ENCODE measurements at places on chromosomes 1 and 21. TPM values are rescaled to one million over a fixed set of nuclear protein-coding genes. Genes with fewer than 3 reads are reported as not detected.

Gene TRABD2B
- total RNA-seq: 1.3 TPM

- H3K27me3 ChIP-seq: no peaks in the 10 kb centered on the region
- DNase-seq: no peak
Measured at GRCh38 chr1:167060141-167061072, 29.8 kb downstream of the GPA33 start.

GRCh38 chr1:230696722-230697437 is 17.0 kb downstream of the AGT start:
- no peak for DNase-seq
- no peak overlapping the region for H3K27ac ChIP-seq
- peaks cover 3% of the 10 kb centered on the region for H3K4me1 ChIP-seq
- no peaks in the 10 kb centered on the region for H3K27me3 ChIP-seq
- no peak overlapping the region for H3K4me3 ChIP-seq

- H3K27ac ChIP-seq: no peak overlapping the region
- no peak for DNase-seq
- H3K36me3 ChIP-seq: no peaks in the 10 kb centered on the region
Measured at GRCh38 chr1:22722901-22723550, 12.4 kb downstream of the EPHB2 start.

- H3K36me3 ChIP-seq: peaks cover 33% of the 10 kb centered on the region
- H3K27ac ChIP-seq: no peak overlapping the region
- no peaks in the 10 kb centered on the region for H3K27me3 ChIP-seq
- DNase-seq: no peak
- H3K4me1 ChIP-seq: no peaks in the 10 kb centered on the region
Measured at GRCh38 chr21:41410767-41411448, 15.1 kb upstream of the MX1 start.

GRCh38 chr1:183212870-183213269 is 26.8 kb downstream of the LAMC2 start:
- H3K36me3 ChIP-seq: no peaks in the 10 kb centered on the region
- no peaks in the 10 kb centered on the region for H3K4me1 ChIP-seq
- no peak for DNase-seq
- H3K27ac ChIP-seq: no peak overlapping the region
- no peak overlapping the region for H3K4me3 ChIP-seq
- no peaks in the 10 kb centered on the region for H3K27me3 ChIP-seq
